GM06990 (cell line): ENCODE measurements at places on chromosomes 4 and X.
A peak's percentile ranks its signal among the peaks of the same experiment; 100 is the strongest.

GRCh38 chr4:172845281-172845680, 323.3 kb upstream of the GALNT7 start:
- no peak for DNase-seq

DNA sequence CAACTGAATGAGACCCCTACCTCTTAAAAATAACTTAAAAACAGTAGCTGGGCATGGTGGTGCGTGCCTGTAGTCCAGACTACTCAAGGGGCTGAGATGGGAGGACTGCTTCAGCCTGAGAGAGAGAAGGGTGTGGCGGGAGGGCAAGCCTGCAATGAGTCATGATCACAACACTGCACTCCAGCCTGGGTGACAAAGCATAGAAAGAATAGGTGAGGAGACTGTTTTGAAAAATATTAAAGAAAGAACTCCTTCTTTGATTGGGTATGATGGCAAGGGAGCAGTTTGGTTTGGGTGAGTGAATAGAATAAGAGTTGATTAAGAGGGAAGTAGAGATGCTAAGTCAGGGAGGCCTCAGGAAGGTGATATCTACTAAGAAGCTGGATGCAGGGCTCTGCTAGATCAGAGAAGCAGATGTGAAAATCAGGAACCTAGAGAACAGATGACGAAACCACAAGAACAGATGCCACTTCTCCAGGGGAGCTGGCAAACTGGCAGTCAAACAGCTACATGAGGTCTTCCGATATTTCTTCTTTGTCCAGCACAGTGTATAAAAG, 318.6 kb downstream of the OPHN1 start:
- no peak for DNase-seq

DNA sequence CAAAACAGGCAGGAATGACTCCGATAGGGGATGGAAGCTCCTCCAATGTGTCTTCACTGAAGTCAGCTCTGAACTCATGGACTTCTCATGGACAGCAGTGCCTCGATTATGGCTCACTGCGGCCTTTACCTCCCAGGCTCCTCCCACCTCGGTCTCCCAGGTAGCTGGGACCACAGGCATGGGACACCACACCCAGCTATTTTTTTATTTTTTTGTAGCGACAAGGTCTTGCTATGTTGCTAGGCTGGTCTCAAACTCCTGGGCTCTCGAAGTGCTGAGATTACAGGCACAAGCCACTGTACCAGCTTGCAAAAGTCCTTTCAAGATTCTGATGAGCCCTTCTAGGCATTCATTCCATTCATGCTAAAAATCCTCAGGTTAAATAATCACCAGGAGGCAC, 181.5 kb downstream of the NSUN7 start:
- DNase-seq, result no peak

DNA sequence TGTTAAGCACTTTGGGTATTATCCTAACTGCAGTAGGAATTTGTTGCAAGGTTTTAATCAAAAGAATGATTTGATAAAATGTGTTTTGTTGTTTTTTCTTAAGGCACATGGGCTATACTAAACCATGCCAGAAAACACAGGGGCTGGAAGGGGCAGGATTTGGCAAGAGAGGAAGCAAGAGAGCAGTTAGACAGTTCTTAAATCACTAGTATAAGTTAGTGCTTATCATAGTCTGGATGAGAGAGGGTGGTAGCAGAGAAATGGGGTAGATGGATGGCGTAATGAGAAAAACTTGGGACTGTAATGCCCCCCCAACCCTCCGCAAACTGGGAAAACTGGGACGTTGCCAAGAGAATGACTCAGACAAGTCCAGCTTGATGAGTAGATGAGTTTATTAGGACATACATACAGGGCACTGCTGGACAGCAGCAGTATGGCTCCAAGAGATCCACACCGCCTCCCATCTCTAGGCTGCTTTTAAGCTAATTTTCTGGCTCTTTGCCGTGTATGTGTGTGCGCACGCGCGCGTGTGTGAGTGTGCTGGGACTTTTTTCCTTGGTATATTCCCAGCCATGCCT, 151.5 kb downstream of the PDLIM5 start:
- DNase-seq, result no peak

- DNase-seq, result peak; percentile 66
Measured at GRCh38 chrX:119482481-119483480, 14.5 kb downstream of the SLC25A5 start.

- DNase-seq, result peak; percentile 87
Measured at GRCh38 chr4:4762909-4763821, 96.3 kb upstream of the MSX1 start.

DNA sequence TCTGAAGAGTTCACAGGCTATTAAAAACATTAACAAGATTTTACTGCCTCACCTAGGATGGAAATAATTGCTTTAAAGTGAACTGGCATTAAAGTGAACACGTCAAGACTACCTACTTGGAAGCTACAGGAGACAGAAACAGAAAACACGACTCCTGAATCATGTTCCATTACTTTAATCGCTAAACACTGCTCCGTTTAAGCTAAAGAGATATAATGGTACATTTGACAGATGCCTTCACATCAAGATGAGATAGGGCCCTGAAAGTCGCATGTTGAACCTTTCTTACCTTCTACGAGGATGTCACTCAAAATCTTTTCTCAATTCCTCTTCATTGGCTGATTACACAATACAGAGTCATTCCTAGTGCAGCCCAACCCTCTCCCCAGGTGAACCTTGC, 206.3 kb upstream of the GATB start:
- DNase-seq, result no peak

DNA sequence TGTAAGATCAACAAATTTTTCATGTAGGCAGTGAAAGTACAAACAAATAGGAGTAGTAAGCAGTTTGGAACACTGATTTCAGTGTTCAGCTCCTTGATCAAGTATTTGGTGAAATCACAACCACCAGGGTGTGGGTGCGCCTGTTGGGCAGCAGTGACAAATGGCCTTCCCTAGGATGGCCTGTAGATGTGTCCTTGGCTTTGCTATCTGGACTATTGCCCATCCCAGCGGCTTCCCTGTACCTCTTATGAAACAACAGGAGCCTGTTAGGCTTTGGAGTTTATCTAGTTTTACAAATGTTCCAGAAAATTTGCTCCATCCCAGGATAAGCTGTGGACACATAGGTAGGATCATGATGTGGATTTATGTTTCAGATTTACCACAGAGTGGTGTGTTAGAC, 216.8 kb upstream of the FAT1 start:
- DNase-seq, result no peak

DNA sequence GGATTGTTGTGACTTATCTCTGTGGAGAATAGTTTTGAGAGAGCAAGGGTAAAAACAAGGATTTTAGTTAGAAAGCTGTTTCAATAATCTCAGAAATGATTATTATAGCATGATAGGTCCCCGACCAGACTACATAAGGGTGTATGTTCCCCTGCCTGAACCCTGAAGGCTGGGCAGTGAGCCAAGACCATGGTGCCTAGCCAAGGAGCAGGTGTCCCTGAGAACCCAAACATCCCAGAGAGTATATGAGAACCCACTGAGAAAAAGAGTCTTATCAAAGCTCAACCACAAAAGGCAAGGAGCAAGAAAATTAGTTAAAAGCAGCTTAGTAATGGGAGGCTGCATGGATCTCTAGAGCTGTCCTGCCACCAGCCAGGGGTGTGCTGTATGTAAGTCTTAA, 94.9 kb upstream of the UNC5C start:
- no peak for DNase-seq

- no peak for DNase-seq
Measured at GRCh38 chr4:118837121-118837507, 1.2 kb upstream of the SEC24D start.

DNA sequence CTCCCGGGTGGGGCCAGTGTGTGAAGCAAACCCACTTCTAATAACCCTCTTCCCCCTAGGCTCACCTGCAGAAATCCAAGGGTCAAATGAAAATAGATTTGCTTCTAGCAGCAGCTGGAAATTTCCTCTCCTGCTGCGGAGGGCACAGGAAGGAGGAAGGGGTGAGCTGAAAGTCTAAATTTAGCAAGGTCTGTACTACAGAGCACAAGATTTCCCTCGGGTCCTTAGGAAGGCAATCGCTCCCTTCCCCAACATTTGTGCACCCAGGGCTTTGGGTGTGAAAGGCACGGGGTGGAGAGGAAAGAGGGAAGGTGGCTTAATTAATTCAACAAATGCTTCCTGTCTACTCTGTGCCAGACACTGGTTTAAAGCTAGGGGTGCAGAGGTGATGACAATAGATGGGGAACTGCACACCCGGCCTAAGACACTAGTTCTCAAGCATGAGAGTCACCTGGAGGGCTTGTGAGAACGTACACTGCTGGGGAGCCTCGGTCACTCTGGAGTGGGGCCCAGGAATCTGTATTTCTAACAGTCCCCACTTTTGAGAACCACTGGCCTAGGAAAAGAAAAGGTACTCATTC, 204.4 kb downstream of the NSUN7 start:
- no peak for DNase-seq

- DNase-seq, result no peak
Measured at GRCh38 chr4:98509721-98510120, 148.7 kb downstream of the TSPAN5 start.

DNA sequence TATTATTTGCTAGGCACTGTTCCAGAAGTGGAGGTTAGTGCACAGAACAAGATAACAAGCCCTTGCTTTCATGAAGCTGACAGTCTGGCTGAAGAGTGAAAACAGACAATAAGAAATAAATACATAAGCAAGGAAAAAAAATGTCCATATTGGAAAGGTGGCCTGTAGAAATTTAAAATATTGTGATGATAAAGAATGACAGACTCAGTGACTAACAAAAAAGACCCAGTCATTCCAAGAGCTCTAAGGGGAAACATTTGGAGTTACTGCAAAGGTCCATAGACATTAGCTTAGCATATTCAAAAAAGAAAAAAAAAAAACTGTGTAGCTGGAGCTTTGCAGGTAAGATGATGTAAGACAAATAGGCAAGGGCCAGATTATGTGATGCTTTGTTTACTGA, 1.0 kb upstream of the ANTXR2 start:
- no peak for DNase-seq

DNA sequence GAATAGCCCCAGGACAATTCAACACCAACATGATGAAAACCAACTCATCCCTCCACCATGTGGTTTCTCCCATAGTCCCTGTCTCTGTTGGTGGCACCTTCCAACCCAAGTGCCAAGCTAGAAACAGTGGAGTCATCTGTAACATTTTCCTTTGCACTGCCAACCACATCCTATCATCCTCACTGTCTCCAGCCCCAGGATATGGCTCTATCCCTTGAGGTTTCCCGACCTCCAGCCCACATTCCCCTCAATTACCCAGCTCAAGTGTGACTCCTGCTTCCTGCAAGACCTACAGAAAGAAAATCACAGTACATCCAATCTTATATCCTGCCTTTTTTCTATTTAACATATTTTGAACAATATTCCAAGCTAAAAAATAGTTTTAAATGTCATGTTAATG, 24.2 kb downstream of the PNMA6F start:
- no peak for DNase-seq

- DNase-seq, result no peak
Measured at GRCh38 chr4:117755438-117755837, 278.8 kb upstream of the NDST3 start.

- DNase-seq, result no peak
Measured at GRCh38 chr4:164768516-164768915, 14.6 kb downstream of the SMIM31 start.

DNA sequence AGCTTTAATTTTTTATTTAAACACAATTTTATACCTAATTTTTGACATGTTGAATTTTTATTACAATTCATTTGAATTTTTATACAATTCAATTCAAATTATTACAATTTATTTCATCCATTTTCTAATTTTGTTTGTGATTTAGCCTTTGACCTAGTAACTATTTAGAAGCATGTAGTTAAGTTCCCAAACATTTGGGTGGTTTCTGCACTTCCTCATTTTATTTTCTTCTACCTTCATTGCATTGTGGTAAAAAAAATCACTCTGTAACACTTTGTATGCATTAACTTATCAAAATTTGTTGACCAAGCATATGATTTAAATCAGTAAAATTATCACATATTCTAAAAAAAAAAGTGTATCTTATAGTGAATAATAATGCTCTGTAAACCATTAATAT, 928.9 kb downstream of the ARAP2 start:
- DNase-seq, result no peak

DNA sequence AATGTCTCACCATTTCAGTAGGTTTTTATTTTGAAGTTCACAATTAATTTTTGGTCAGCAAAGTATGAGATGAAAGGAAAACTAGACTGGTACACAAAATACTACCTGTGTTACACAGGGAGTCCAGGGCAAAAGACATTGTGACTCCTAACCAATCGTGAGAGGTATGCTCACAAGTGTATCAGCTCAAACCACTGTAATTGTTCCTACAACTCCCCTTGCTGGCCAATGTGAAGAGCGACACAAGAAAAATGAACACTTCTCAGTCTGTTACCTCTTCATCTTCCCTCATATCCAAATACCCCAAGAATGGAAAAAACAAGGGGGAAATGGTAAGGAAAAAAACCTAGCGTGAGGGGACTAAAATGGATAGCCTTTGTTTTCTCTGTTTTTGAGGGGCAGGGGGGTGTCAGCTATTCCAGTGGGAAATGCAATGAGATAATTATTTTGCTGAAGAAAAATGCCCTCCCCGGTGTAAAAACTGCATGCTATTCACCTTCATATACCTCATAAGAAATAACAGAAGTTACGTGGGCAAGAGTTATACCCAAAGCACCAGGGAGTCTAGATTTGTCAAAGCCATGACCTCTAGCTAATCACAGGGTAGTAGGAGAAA, 30.6 kb upstream of the NSUN7 start:
- no peak for DNase-seq

- DNase-seq, result no peak
Measured at GRCh38 chr4:148574911-148575310, 132.7 kb upstream of the NR3C2 start.

DNA sequence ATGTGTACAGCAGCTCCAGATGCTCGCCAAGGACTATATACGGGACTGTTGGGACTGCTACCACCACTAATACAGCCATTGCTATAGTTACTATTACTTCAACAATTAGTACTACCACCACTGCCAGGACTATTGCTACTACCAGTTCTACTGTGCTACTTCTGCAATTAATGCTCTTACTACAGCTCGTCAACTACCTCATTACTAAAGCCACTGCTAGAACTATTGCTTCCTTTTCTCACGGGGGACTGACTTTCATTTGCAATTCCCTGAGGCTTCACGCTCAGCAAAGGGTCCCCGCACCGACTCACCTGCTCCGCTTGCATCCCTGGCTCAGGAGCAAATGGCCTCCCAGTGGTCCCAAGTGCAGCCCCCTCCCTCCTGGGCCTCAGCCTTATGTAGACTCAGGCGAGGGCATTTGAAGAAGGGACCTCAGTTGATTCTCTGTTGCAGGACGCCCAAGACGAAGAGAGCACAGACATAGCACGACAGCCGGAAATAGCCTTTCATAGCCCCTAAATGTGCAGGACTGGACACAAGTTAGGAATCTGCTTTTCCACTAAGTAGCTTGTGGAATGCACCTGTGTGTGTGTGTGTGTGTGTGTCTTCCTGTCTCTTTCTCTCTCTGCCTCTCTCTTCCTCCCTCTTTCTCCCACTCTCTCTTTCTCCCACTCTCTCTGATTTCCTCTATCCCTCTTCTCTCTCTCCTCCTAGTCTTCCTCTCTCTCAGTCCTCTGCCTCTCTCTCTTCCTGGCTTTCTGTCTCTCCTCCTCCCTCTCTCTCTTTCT, 294.8 kb downstream of the ASMT start:
- DNase-seq, result no peak

GRCh38 chrX:111375747-111376146, 36.2 kb downstream of the DCX start:
- no peak for DNase-seq

GRCh38 chrX:10062352-10062751, 94.4 kb upstream of the CLCN4 start:
- no peak for DNase-seq
